ENCODE measurements at places on chromosomes 1 and 21.

GRCh38 chr21:31442339-31442738 is 98.3 kb upstream of the TIAM1 start:
- DNase-seq = no peak

- no peak for DNase-seq
These were observed 83.1 kb downstream of the DESI2 start for GRCh38 chr1:244735876-244736561.

DNA sequence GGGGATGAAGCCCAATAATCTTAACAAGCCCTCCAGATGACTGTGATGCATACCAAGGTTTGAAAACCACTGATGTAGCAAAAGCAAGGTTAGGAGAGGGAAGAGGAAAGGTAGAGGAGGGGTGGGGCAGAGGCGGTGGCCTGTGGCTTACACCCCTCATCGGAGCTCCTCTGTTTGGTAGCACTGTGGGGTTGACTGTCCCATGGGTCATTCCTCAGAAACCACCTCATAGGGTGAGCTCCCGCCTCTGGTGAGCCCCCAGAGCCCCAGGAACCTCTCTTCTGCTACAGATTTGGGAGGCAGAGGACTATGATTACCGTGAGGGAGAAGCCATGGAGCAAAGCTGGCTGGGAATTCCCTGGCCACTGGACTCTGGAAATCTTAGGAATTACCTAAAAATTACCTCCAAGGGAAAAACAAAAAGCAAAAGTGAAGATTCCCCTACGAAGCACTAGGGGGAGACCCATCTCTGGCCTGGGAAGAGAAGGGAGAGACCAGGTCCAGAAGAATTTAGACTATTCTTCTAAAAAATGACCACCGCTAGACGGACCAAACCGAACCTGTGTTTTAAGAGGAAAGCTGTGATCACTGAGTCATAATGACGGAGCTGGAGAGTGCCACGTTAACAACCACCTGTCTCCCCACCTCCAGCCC is 1.5 kb upstream of the RASSF5 start:
- DNase-seq = no peak

DNA sequence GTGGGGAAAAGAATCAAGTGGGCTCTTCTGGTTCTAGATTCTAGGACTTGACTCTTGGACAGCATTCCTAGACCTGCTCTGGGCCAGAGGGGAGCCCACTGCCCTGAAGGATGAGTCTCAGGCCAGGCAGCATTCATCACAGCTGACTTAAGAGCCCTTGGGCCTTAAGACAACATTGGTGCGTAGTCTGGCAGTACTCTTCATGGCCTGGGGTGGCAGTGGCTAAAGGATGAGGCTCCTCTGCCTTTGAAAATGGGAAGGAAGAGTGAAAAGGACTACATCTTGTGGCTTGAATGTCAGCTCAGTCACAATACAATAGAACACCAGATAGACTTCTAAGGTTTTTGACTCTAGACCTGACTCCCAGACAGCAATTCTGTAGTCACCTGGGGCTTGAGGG is 1415.1 kb upstream of the PRMT6 start:
- DNase-seq = no peak

DNA sequence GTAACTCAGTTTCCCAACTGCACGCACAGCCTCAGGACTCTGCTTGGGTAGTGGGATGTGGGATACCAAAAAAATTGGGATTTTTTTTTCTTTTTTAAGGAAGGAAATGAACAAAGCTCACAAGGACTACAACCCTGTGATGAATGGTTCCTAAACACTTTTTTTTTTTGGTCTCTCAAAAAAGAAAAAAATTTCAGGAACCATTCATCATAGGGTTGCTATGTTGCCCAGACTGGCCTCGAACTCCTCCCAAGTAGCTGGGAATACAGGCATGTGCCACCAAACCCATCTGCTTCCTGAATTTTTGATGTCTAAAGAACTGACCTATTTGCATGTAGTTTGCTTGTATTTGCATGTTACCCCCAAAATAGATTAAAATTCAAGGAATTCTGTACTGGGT is 6.8 kb downstream of the MINDY1 start:
- DNase-seq = no peak

DNA sequence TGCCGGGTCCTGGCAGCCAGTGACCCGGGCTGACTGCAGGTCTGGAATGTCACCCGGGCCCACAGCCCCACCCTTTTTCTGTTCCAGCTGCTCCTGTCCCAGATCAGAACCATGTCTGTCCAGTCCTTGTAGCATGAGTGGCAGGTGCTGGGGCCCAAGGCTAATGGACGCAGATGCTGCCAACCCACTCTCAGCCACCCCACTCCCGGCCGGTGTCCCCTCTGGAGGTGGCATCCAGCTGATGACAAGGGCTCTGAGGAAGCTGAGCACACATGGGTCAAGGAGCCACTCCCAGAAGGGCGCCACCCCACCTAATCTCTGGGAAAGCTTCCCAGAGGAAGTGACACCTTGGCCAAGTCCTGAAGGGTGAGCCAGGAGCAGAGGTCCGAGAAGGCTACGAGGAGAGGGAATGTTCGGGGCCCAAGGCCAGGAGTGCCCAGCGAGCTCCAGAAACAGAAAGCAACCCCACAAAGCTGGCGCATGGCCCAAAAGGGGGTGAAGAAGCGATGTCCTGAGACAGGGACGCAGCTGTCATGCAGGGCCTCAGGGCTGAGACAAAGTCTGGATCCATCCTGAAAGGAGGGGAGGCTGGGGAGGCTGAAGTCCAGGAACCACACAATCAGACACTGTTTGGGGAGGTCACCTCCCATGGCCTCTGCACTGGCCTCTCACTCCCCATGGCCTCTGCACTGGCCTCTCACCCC is 39.5 kb downstream of the ACOT7 start:
- no peak for DNase-seq

- DNase-seq = no peak
These were observed 5.8 kb upstream of the ALDH4A1 start for GRCh38 chr1:18907917-18908845.

GRCh38 chr1:222931023-222931422 is 116.2 kb downstream of the DISP1 start:
- DNase-seq = no peak

DNA sequence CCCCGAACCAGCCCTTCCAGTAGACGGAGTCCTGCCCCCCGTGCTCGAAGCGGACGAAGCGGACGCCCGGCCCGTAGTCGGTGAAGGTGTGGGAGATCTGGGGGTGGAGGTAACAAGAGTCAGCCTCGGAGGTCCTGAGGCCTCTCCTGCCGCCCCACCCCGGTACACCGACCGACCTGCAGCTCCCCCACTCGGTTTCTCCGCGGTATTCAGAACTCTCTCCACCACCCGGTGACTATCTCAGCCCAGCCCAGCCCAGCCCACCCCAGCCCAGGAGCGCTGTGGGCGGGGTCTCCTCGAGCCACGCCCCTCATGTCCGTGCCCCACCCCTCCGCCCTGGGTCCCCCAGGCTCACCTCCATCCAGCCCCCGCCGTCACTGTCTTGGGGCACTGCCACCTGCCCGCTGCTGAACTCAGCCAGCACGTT is 5.5 kb downstream of the FBXO2 start:
- DNase-seq = no peak

DNA sequence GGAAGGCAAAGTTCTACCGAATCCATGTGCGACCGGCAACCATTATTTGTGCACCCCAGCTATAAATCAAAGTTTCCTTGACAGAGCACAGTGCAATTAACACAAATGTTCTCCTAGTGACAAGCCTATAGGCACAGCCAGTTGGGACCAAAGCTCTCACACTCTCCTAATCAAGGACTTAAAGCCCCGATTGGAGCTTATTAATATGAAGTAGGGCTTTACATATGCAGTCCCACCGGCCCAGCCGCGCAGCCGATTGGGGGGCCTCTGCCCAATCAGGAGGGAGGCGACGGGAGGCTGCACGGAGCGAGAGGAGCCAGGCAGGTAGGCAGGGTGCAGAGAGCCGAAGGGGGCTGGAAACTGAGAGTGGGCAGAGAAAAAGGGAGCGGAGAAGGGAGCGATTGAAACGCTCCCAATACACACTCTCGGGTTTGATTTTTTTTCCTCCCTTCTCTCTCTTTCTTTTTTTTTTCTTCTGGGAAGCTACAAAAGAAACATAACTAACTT is at the start of gene ESRRG:
TSS of gene ESRRG (minus strand) at position 156 of the 507 bp plus-strand sequence. CDS start at position 26, 130 bp downstream.
- DNase-seq = peak; percentile 94

- DNase-seq = peak; percentile 99
These were observed 39.8 kb downstream of the TGFBR3 start for GRCh38 chr1:91846007-91846638.

DNA sequence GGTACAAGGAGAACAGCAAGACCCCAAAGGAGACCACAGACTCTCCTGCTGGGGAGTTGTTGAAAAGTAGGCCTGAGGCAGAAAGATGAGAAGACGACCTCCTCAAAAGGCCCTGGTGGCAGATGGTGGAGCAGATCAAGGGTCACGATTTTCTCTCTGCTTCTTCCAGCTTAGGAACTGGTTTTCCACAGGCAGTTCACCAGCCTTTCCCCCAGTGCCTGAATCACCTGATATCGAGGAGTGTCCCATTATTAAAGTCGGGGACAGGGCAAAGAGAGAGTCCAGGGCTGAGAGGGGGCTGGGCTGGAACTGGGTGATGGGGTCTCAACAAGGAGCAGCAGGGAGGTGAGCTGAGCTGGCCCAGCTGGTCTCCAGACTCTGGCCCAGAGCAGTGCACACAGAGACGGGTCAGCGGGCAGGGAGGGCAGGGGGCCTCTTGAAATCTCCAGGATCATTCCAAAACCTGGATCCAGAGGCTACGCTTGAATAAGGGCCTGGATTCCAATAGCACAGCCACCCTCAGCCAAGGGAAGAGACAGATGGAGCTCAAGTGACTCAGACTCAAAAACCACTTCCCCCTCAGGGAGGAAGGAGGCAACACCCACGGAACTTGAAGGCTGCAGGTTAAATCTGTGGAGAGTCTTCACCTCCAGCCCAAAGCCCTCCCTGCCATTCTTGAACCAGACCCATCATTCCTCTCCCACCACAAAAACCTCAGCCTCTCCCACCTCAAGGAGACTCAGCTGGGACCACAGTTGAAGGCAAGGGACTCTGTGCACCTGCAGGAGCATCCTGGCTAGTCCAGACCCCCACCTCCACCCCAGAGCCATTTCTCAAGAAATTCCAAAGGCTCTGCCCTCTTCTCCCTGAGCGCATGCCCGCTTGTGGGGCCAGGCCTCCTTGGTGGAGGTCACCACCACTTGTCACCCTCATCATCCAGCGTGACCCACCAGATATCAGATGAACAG is at the start of gene S100A5:
TSS of gene S100A5 (minus strand) at position 541 of the 968 bp plus-strand sequence. CDS start 743 bp downstream, outside the sequence.
- no peak for DNase-seq

GRCh38 chr1:25922056-25922970 is 16.1 kb upstream of the STMN1 start:
- DNase-seq = peak; percentile 90

- DNase-seq = no peak
These were observed 182.8 kb upstream of the TMEM51 start for GRCh38 chr1:14970799-14971141.

DNA sequence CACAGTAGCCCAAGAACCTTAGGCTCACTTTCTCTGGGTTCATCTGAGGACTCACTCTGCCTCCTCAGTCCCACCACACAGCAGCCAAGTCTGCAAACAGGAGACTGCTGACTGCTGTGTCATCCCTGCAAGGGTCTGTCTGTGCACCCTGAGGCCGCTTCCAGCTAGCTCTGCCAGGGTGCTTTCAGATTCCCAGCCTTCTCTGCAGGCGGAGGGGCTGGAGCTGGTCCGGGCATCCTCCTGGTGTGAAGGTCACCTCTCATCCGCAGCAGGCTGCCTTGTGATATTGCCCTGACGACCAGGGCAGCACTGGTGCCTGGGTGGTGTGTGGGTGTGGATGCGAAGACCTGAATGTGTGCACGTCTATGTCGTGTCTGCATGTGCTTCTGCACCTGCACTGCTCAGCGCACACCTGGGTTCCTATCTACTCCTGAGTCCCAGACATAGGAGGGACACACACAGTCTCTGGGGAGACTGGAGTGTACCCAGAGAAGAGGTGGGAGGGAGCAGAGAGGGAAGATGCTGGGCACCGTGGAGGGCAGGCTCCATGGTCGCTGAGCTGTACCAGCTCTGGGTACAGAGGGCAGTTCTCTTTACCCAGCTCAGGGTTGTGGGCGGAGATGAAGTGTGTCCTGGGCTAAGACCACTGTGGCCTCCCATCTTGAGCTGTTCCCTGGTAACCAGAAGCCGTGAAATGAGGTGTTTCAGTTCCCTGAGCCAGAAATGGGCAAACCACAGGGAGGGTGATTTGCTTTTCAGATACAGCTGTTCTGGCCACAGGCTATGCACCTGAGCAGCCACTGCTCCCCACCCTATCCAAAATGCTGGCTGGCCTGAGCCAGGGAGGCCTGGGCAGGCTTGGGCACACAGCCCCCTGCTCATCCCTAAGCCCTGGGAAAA is 160.9 kb upstream of the CSF3R start:
- DNase-seq = no peak

DNA sequence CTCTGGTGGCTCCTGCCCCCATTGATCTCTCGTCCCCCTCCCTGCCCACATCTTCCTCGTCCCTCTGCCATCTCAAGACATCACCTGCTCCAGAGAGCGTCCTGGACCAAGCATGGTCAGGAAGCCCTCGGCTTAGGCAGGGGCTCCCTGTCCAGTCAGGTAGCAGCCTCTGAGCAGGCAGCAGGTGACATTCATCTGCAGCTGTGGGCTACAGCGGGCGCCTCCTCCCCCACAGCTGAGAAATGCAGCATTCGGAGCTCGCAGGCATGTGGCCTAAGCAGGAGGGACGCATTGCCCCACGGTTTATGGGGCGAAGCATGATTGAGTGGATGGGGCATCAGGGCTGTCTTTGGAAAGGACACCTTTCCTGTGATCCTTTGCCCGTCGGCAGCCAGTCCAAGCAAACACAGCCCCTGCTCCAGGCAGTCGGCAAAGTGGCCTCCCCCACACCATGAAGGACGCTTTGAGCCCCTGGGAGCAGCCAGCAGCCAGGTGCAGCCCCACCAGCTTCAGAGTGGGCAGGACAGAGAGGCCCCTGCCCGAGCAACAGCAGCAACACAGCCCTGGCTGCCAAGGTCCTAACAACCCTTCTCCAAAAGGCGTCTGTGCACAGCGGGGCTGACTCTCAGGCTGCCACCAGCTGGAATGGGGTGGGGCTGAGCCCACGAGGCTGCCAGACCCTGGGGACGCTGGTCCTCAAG is 234.1 kb upstream of the VAMP3 start:
- DNase-seq = peak; percentile 85

- DNase-seq = no peak
These were observed 687 bp upstream of the RASSF5 start for GRCh38 chr1:206506405-206507283.

- peak; percentile 78 for DNase-seq
These were observed 329.1 kb upstream of the NFIA start for GRCh38 chr1:60753036-60753900.

DNA sequence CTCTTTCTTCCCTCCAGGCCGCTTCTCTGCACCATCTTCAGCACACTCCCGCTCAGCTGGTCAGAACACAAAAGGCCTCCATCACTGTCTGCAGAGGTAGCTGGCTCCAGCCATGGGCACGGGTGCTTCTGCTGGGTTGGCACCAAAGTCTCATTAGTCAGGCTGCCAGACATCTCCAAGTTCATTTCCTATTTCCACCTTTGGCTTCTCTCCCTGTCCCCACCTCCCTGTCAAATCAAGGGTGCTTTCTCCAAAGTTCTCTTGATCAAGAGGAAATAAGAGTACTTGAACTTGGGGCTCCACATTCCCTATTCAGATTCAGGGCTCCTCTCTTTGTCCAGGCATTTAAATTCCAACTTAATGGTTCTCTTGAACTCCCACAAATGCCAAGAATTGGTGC is 33.9 kb upstream of the GRIK3 start:
- DNase-seq = no peak
